ENCODE measurements at places on chromosomes 1 and 21. TPM values are rescaled to one million over a fixed set of nuclear protein-coding genes. Genes with fewer than 3 reads are reported as not detected.

DNA sequence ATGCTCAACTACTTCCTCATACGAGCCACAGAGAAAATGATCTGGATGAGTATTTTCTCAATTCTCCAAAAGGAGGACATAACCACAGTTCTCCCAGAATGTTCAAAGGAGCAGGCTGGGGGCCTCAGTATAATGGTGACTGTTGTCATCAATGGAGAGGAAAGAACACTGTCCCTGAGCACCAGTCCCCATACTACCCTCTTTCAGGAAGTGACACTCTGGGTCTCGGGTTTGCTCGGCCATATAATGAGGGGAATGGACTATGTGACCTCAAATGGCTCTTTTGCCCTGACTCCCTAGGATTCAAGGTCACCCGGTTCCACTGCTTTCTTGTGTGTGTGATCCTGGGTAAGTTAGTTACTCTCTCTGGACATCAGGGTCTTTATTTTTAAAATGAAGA lies 22.8 kb downstream of the SLC9A1 start:
- no peaks in the 10 kb centered on the region for H3K27me3 ChIP-seq
- H3K36me3 ChIP-seq = no peaks in the 10 kb centered on the region
- H3K4me1 ChIP-seq = no peaks in the 10 kb centered on the region
- DNase-seq = no peak

DNA sequence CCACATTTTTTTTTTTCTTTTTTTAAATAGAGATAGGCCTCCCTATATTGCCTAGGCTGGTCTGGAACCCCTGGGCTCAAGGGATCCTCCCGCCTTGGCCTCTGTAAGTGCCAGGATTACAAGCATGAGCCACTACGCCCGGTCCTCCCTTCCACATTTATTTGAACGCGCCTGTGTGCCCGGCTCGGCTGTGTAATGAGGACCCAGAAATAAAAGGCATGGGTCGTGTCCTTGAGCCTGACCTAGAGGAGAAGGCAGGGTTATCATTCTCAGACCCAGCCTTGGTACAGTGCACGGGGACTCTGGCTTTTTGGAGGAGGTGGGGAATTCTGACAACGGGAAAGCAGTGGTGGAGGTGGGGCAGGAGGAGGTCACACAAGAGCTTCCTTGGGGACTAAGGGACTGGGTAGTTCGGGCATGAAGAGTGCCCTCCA lies 841 bp downstream of the CENPF start:
- H3K27ac ChIP-seq = no peak overlapping the region
- H3K27me3 ChIP-seq = no peaks in the 10 kb centered on the region
- H3K4me3 ChIP-seq = no peak overlapping the region
- DNase-seq = no peak

DNA sequence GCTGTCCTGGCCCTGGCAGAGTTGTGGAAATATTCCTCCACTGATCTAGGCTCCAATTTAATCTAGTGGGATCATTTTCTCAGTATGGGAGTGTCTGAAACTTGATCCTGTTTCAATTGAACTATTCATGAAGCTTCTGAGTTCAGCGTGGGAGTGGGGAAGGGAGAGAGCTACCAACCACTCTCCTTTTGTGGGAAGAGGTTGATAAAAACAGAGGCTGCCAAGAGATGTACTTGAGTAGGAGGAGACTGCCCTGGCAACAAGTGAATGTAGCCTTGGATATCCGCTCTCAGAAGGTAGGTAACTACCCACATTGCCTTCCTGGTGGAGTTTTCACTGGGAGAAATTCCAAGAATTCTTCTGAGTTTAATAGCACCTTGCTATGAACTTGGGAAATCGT lies at the start of gene CTXND2:
Gene CTXND2, plus strand, starts transcription at position 119 of the 400 bp plus-strand sequence. CDS start 25,179 bp downstream, outside the sequence.
- peaks cover 4% of the 10 kb centered on the region for H3K4me1 ChIP-seq
- no peak for DNase-seq
- H3K4me3 ChIP-seq = no peak within 1 kb of the TSS
- H3K27me3 ChIP-seq = no peaks in the 10 kb centered on the region

GRCh38 chr1:161994175-161994668 lies 29.4 kb downstream of the OLFML2B start:
- no peaks in the 10 kb centered on the region for H3K27me3 ChIP-seq
- peak overlapping the region; percentile 90 for H3K27ac ChIP-seq
- no peaks in the 10 kb centered on the region for H3K36me3 ChIP-seq

GRCh38 chr1:79660129-79660528 lies 653.6 kb upstream of the ADGRL4 start:
- H3K27me3 ChIP-seq = no peaks in the 10 kb centered on the region
- no peaks in the 10 kb centered on the region for H3K4me1 ChIP-seq
- H3K36me3 ChIP-seq = no peaks in the 10 kb centered on the region
- no peak for DNase-seq

DNA sequence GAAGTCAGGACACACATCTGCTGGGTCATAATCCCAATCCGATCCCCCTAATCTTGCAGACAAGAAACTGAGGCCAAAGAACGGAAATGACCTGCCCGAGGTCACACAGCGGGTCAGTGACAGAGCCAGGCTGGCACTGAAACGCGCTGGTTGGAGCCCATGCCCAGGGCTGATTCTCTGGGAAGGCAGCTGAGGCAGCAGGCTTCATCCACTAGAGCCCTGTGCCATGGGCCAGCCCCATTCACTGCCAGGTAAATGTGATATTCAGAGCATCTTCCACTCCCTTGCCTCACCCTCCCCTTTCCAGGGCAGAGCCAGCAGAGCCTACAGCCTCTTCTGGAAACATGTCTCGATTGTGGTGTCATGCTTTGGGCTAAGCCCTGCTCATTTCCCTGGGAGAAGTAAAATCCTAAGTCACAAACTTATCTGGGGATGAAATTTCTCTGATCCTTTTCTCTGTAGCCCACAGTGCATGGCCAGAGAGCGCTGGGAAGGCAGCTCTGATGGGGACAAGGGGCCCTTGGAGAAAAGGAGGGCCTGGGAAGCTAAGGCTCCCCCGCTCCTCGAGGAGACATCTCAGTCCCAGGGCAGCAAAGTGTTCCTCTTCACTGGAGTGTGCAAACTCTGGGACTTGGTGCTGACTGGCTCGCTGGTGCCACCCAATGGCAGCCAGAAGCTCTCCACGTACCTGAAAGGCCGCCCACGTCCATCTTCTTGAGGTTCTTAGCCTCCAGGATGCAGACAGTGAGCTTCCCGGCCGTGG lies 110.4 kb downstream of the SYT2 start:
- H3K36me3 ChIP-seq = peaks cover 37% of the 10 kb centered on the region
- peak; percentile 37 for DNase-seq
- no peaks in the 10 kb centered on the region for H3K27me3 ChIP-seq

GRCh38 chr1:155127967-155128754 lies 485 bp downstream of the EFNA1 start:
- no peak for DNase-seq
- no peaks in the 10 kb centered on the region for H3K36me3 ChIP-seq
- peak overlapping the region; percentile 74 for H3K4me3 ChIP-seq
- peak overlapping the region; percentile 99 for H3K27ac ChIP-seq

- H3K27ac ChIP-seq = no peak overlapping the region
- H3K4me3 ChIP-seq = no peak overlapping the region
- no peaks in the 10 kb centered on the region for H3K27me3 ChIP-seq
- H3K36me3 ChIP-seq = no peaks in the 10 kb centered on the region
These were observed 62.5 kb downstream of the TMCO4 start for GRCh38 chr1:19737104-19737825.

DNA sequence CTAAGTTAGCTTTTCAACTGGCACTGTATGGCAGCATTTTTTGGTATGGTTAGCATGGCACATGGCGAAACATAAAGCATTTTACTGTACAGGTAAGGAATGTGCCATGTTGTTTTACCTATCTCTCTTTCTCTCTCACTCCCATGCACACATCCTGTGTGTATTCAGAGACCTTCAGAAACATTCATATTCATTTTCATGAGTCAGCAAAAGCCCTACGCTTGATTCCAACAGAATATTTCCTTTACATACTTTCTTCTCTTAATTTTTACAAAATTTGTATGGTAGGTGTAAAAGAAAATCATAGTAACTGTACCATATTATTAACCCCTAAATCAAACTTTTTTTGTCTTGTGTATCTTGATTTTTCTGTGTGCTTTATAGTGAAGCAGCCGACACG lies 10.3 kb downstream of the SRSF11 start:
- H3K27ac ChIP-seq = no peak overlapping the region
- H3K36me3 ChIP-seq = peaks cover 80% of the 10 kb centered on the region
- peaks cover 5% of the 10 kb centered on the region for H3K4me1 ChIP-seq
- no peaks in the 10 kb centered on the region for H3K27me3 ChIP-seq
- no peak overlapping the region for H3K4me3 ChIP-seq

DNA sequence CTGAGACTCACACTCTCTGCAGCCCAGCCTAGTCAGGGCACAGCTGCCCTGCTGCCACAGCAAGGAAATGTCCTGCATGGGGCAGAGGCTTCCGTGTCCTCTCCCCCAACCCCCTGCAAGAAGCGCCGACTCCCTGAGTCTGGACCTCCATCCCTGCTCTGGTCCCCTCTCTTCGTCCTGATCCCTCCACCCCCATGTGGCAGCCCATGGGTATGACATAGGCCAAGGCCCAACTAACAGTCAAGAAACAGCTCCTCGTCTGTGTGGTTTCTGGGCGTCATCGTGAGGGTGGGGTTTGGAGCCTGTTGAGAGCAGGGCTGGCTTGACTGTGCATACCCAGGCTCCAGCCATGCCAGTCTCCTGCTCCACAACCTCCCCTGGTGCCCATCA lies 19.5 kb downstream of the FAAH start:
- DNase-seq = no peak
- no peaks in the 10 kb centered on the region for H3K4me1 ChIP-seq
- H3K36me3 ChIP-seq = no peaks in the 10 kb centered on the region
- H3K27ac ChIP-seq = no peak overlapping the region
- no peaks in the 10 kb centered on the region for H3K27me3 ChIP-seq
- no peak overlapping the region for H3K4me3 ChIP-seq

FCRL1 gene
- total RNA-seq = not detected

ATP6V1G3 gene
- total RNA-seq = not detected

KCNH1 gene
- total RNA-seq = 3.3 TPM

AJAP1 gene
- total RNA-seq = 0.20 TPM

All from tibial nerve (tissue), 4 donors.